Activated T-helper 1 cell treated with Interleukin-2 at 50 U/mL for 16 hours (primary cell): ENCODE measurements at places on chromosomes 7 and 10.

- DNase-seq, result no peak
These were observed 427.0 kb downstream of the KCNMA1 start for GRCh38 chr10:77210645-77211044.

GRCh38 chr10:110547139-110547761, 20.2 kb upstream of the SMC3 start:
- DNase-seq, result no peak

DNA sequence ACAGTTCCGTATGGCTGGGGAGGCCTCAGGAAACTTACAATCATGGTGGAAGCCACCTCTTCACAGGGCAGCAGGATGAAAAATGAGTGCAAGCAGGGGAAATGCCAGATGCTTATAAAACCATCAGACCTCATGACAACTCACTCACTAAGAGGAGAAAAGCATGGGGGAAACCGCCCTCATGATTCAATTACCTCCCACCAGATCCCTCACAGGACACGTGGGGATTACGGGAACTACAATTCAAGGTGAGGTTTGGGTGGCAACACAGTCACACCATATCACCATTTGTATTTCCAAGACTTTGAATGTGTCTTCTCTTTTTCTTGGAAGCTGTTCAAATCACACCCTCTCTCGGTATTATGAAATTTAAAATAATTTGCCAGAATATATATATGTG, 80.1 kb downstream of the SEMA3D start:
- no peak for DNase-seq

DNA sequence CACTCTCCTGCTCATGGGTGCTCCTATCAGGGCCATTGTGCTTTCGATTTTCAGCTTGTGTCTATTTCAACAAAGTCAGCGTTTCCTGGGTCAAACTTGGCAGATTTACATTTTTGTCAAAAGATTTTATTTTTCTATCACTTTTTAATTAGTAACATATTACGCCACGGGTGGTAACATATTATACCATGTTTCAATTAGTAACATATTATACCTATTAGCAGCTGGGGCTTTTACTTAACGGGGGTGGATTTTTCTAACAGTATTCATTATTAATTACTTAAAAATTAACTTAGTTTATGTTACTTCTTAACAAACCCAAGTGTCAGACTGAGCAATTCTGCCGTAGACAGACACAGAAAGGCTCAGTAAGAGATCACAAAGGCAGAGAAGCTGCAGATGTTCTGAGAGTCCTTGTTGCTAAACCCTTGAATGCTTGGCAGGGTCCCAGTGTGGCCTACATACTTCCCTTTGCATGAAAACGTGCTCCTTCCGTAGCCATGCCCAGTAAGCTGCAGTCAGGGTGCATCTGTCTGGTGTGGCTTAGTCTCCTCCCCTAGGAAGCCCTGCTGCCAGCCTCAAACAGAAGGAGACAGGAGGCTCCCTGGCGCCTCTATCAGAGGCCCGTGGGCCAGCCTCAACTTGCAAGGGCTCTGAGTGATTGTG, 263.1 kb upstream of the CXCL12 start:
- no peak for DNase-seq

DNA sequence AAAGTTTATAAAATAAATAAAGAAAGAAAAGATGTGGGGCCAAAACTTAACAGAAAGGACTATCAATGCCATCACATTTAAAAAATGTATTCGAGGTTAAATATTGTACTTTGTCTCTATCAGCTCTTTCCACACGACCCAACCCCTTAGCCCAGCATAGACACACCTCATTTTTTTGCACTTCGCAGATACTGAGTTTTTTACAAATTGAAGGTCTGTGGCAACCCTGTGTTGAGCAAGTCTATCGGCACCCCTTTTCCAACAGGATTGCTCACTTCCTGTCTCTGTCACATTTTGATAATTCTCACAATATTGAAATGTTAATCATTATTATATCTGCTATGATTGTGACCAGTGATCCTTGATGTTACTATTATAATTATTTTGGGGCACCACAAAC, 151.6 kb upstream of the TBX20 start:
- DNase-seq, result no peak

- no peak for DNase-seq
These were observed 8.4 kb upstream of the LYZL2 start for GRCh38 chr10:30637881-30638467.

GRCh38 chr7:120060875-120061274, 212.1 kb upstream of the KCND2 start:
- DNase-seq, result no peak

DNA sequence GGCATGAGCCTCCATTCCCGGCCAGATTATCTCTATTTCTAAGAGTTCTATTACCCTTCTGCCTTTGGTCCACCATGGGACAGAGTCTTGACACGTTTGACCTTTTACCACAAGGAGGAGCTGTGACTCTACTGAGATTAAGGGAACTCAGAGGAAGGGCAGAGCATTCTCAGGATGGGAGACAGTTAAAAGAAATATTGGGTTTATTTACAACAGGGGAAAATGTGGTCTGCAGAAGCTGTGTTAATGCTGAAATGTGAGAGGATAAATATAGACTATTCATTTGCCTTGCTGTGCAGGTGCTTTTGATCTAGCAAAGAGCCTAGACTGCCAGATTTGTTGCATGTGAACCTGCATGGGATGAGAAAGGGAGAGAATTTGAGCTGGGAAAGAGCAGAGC, 45.8 kb upstream of the PRSS58 start:
- DNase-seq, result no peak

DNA sequence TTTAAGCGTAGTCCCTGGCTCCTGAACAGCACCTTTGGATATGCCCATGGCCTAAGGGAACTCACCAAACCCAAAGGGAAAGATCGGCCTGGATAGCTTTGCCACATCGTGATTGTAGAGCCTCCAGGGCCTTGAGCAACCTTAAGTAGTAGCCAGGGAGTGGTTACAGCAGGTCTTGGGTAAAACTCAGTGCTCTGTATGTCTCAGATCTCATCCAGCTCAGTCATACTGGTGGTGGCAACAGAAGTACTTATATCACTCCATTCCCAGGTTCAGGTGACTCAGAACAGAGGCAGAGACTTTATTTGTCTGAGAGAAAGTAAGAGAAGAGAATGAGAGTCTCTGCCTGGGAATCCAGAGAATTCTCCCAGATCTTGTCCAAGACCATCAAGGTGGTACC, 39.1 kb upstream of the AASS start:
- DNase-seq, result no peak

GRCh38 chr7:82442492-82443035, 1.0 kb downstream of the CACNA2D1 start:
- no peak for DNase-seq

- no peak for DNase-seq
These were observed 212.6 kb upstream of the FZD8 start for GRCh38 chr10:35854661-35855060.

GRCh38 chr10:43854007-43854406, 205.3 kb upstream of the ZNF32 start:
- DNase-seq, result no peak

DNA sequence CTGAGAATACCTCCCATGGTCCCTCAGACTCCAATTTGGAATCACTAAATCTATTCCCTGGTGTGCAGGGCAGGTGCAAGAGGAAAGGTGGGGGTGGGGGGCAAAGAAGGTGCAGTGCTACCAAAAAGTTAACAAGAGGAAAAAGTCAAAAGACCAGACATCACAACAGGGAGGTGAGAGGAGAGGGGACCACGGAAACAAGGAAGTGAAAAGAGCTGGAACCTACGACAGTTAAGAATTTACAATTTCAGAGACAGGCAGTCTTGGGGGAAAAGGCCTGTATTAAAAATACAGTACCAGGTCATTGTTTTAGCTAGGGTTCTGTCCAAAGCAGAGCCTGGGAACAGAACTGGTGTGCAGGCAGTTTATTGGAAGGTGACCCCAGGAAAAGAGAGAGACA, 14.6 kb downstream of the ITGB1 start:
- DNase-seq, result no peak

DNA sequence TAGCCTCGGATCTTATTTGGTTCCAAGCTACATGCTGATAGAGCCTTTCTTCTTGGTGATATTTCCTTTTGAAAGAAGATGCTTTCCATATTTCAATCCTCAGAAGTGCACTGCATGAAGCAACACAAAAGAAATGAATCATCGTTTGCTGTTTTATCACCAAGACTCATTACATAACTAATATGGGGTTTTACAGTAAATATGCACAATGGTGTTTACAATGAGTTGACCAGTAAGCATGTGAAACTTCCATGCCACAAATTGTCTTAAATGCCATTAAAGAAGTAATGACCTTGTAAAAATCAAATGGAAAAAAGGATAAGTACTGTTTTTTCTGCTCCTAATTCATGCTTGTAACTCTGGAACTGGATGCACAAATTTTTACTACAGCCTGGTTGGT, 1017.0 kb upstream of the GHITM start:
- no peak for DNase-seq

DNA sequence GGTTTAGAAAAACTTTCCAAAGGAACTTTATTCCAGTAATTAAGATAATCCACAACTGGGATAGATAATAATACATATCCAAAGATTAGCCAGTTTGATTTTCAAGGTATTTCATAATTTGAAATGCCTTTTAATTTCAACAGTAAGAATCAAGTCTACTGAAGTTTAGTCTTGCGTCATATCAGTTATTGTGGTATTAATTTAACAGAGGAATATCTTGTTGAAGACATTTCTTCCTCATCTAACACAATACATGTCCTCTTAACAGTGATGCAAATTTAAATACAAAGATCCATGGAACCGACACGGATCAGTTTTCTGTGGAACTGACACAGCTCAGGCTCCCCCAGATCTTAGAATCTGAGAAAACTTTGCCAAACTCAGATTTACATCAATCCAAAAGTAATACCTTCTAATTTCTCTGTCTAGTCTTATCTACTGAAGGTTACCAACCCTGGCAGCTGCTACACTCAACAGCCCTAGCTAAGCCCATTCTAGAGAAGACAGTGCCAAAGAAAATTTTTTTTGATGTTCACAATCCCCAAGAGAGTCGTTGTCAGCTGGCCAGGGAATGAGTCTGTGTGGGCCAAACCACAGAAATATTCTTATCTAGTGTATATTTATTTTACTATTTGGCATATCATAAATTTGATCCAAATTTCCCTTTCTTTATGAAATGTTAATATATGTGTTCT, 365.2 kb upstream of the MEOX2 start:
- DNase-seq, result no peak

DNA sequence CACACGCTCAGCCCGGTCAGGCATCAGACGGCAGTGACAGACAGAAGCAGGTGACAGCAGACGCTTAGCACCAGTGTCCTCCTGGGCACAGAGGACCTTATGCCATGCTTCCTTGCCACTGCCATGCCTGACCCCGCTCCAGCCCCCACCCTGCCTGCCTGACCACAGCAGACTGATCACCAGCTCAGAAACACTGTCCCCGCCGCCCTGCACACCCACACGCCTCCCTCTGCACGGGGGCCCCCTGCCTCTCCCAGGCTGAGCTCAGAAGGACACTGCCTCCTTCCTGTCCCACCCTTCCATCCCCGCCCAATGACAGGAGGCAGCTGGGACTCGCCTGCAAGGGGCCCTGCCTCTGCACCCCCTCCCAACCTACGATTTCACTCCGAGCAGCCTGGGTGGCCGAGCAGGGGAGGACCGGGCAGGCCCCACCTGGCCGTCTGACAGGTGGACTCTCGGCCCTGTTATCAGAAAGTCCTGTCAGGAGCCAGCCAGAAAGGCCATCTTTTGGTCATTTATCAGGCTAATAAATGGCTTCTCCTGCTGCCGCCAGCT, 183.4 kb downstream of the ELFN1 start:
- DNase-seq, result no peak

DNA sequence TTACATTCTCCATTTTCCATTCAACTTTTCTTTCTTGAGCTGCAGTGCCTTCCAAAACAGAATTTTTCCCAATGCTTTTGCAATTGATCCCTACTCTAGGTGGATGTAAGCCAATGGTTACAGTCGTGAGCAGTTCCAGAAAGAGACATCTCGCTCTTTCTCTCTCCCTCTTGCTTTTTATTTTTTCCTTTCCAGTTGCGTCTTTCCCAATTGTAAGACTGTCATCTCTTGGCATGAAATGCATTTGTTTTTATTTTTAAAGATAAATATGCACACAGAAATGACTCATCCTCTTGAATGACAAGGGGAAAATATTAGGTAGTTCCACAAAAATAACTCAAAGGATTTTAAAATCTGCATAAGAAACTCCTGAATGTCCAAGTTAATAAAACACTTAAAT, 25.1 kb downstream of the GLI3 start:
- DNase-seq, result no peak

DNA sequence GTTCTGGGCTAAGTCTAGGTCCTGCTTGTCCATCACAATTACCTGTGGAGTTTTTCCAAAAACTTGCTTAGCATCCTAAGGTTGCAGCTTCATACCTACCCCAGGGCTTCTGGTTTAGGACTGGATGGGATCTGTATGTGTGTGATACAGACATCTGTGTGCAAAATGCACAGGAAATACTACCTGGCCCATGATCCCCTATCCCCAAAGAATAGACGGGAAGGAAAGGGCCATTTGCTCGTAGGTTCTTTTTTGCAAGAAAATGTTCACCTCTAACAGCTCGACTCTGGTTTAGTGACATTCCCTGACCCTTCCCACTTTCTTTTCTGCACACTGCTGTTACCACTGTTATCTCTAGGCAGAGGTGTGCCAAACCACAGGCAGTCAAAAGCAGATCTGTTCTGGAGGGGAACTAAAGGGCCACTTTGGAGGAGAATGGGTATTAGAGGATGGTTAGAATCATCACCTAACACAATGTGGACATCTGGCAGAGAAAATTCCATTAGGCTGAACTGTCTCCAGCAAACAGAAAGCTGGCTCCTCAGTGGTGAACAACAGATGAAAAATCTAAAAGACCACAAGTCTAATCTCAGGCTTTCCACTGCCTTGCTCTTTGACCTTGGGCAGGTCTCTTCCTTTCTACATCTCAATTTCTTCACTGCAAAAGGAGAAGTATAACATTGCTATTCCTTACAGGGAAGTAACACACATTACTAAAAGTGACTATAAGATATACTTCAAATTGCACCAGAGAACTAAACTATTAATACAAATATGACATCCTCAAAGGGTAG, 107.4 kb downstream of the UBE2H start:
- DNase-seq, result no peak
